Glomerular endothelial cell (primary cell): ENCODE measurements at places on chromosomes 1 and 21.

- DNase-seq: no peak
These were observed 509 bp downstream of the ADAMTS4 start for GRCh38 chr1:161198194-161198896.

- no peak for DNase-seq
These were observed 54.3 kb downstream of the PEX14 start for GRCh38 chr1:10529091-10529490.

- DNase-seq: no peak
These were observed 38.7 kb upstream of the NEK7 start for GRCh38 chr1:198118134-198118533.

- DNase-seq: no peak
These were observed 8.5 kb downstream of the CGN start for GRCh38 chr1:151519667-151520066.

DNA sequence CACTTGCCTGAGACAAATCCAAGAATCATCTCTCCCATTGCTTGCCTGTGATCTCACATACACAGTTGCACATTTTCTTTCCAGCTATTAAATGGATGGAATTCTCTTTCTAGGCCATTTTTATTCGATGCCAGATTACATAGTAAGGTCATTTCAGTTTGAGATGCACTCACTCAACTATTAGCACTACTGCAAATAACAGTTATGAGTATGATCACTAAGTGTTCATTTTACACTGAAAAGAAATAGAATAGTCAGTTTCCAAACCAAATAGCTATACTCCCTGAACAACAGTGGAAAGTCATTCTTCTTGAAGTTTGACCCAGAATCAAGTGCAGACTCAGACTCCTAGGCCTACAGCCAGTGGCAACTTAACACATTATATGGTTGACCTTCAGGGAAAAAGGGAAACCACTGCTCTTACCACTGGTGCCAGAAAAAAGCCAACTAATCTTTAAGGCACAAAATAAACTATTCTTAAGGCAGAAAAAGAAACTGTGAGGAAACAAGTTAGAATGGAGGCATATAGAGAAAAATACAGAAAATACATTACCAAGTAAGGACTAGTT lies 31.5 kb downstream of the WNT2B start:
- no peak for DNase-seq

GRCh38 chr1:1539310-1540089 lies 924 bp downstream of the TMEM240 start:
- no peak for DNase-seq

- DNase-seq: no peak
These were observed 205.2 kb downstream of the HS2ST1 start for GRCh38 chr1:87119541-87120140.

DNA sequence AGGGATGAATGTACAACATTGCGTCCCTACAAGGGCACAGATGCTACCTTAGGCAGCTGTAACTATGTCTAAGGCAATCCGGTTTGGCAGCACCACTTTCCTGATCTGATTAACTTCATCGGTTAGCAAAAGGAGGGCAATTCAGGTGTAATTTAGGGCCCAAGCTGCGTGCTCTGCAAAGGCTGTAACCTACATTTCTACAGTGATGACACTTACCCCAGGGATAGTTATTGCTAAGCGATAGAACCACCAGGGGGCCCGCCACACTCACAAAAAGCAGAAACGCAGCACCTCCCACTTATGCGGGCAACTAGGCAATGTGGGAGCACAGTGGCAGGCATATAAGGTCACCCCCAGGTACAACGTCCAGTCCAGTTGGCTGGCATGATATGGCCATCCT lies 113.5 kb downstream of the GDAP2 start:
- no peak for DNase-seq

- no peak for DNase-seq
These were observed 195.9 kb downstream of the TOMM20 start for GRCh38 chr1:234932511-234933430.

- no peak for DNase-seq
These were observed 44.1 kb downstream of the GON4L start for GRCh38 chr1:155812878-155813277.

DNA sequence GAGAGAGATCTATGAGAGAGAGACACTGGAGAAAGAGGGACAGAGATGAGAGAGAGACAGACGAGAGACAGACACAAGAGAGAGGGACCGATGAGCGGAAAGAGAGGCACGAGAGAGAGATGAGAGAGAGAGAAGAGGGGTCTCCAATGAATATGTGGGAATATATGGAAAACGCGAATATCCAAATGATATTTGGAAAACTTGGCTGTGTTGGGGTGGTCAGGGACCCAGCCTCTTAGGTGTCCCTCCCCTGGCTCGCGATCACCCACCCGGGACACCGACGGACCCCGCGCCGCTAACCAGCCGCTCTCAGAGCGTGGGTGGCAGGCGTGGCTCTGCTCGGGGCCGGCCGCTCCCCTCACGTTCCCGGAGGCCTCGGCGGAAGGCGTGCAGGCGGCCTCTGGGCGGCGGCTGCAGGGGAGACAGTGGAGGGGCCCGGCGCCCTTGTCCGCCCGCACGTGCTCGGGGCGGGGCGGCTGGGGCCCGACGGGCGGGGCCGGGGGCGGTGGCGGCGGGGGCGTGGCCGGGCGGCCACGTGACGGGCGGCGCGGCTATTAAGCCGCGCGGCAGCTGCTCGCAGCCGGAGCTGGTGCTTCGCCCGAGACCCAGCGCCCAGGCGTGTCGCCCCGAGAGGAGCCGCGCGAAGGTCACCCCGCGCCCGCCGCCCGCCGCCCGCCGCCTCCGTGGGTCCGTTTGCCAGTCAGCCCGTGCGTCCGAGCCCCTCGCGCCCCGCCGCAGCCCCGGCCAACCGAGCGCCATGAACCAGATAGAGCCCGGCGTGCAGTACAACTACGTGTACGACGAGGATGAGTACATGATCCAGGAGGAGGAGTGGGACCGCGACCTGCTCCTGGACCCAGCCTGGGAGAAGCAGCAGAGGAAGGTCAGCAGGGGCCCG lies at the start of gene ACTN2:
Gene ACTN2, plus strand, starts transcription at position 583 of the 898 bp plus-strand sequence. Its CDS starts 175 bp downstream, at position 758.
- DNase-seq: no peak

GRCh38 chr1:970242-970972 lies 4.1 kb downstream of the PLEKHN1 start:
- no peak for DNase-seq

DNA sequence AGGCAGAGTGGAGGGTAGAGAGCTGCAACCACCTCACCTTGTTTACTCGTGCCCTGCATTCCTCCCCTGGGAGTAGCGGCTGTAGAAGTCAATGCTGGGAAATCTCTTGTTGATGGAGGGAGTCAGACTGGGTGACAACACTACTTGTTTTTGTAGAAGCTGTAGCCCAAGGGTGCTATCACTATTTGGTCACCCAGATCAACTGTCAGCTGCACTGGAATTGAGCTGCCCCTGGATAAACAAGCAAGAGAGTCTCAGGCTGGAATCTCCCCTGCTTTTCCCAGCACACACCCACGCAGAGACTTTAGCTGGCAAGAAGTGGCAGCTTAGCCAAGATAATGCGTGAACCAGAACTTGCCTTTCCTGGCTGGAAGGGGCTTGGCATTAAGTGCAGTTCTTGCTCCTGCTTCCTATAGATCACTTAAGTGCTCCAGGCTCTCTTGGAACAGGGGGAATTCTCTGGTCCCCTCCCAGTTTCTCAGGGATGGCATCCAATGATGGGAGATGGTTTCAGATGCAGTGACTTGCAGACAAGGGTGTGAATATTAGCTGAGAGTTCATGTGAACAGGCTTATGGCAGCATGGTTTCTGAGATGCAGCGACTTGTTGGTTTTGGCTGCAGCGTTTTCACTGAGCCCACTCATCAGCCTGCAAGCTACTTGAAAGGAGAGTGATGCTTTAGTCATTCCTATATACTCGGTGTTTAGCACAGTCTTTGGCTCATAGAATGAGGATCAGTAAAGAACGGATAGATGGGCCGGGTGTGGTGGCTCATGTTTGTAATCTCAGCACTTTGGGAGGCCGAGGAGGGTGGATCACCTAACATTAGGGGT lies 16.8 kb downstream of the ATP2B4 start:
- DNase-seq: no peak

DNA sequence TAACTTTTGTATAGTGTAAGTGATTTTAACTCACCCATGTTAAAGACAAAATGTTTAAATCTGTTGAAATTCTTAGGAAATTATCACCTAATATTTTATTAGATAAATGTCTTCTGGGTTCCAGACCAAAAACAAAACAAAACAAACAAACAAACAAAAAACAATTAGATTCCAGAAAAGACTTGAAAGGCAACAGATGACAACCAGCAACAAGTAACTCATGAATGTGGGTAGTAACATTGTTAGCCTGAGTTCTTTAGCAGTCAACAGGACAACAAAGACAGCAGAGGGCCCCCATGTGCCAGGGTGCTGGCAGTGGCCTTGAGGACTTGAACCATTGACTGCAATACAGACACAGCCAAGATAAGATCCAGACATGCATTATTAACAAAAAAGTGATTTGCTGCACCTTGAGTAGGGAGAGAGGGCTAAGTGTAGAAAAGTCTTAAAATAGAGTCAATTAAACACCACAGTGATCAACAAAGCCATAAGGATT lies 2.4 kb upstream of the CD247 start:
- DNase-seq: no peak

- no peak for DNase-seq
These were observed 56.3 kb downstream of the TBX15 start for GRCh38 chr1:118931876-118932275.

DNA sequence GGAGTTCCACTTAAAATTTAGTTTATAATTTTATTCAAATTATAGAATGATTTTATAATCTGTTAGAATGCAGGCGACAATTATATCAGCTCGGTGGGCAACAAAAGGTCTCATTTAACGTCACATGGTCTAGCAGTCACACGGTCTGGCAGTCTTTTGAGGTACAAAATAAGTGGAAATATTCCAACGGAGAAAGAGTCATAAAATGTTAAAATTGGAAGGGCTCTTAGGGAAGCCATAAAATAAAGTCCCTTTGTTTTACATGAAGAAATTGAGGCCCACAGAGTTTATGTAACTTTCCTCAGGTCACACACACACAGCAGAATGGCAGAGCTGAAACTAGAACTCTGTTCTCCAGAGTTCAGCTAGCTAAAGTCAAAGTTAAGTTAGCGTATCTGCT lies 84.4 kb upstream of the QSOX1 start:
- no peak for DNase-seq

DNA sequence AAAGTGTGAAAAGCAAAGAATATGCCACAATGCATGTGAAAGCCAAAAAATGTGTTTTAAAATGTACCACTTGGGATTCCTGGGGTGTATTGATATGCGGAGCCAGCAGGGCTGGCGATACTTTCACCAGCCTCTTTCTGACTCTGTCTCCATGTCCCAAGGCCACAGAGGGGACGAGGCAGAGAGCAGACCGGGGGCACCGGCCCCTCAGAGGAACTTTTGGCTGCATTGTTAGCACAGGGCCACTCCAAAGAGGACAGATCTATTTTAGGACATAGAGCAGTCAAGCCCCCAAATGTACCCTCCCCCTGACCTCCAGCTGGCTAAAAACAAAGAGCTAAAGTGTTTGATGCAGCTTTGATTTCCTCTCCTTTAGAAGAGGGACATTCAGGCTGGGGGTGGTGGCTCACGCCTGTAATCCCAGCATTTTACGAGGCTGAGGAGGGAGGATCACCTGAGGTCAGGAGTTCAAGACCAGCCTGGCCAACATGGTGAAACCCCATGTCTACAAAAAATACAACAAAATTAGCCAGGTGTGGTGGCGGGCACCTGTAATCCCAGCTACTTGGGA lies 25.6 kb upstream of the ZNF436 start:
- DNase-seq: no peak

GRCh38 chr1:164728719-164729118 lies 169.7 kb downstream of the PBX1 start:
- DNase-seq: no peak

DNA sequence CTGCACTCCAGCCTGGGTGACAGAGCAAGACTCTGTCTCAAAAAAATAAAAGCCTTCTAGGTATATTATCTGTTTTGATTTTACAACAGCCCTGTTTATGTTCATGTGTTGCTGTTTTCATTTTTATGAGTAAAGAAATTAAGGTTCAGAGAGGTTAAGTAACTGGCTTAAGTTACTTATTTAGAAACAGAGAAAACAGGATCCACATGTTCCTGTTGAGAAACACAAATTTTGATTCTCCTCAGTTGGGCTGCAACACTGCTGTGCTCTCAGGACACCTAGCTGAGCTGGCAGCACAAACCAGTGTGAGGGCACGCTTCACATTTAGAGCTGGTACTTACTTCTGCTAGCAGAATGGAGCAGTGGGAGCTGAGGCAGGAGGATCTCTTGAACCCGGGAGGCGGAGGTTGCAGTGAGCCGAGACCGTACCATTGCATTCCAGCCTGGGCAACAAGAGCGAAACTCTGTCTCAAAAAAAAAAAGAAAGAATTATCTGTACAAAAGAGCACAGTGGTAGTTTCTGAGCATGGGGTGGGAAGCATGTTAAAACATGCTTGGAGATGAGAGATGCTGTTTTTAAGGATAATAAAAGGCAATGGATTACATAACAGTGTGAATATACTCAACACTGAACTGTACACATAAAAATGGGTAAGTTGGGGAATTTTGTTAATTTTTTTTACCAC lies 2.4 kb downstream of the SPRTN start:
- DNase-seq: no peak

GRCh38 chr1:178267646-178268094 lies 173.8 kb downstream of the RASAL2 start:
- DNase-seq: peak; percentile 67

DNA sequence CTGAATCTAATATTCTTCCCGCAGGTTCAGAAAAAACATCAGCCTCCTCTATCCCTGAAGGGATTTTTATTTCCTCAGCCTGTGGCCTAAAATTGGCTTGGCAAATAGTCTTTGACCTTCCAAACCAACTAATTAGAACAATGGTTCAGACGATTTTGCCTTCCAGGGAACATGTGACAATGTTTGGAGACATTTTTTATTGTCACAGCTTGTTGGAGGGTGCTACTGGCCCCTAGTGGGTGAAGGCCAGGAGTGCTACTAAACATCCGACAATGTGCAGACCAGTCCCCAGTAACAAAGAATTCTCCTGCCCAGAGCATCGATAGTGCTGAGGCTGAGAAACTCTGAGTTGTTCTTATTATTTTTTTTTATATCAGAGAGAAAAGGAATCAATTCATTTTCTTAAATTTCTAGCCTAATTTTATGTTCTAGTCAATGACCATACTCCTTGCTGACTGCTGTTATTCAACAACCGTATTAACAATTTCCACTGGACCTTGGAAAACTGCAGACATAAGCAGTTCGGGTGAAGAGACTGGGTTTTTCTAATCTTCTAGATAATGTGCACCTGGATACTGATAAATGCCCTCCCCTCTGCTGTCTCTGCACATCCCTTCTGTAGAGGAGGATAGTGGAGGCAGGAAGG lies 280.7 kb downstream of the LMX1A start:
- DNase-seq: no peak

DNA sequence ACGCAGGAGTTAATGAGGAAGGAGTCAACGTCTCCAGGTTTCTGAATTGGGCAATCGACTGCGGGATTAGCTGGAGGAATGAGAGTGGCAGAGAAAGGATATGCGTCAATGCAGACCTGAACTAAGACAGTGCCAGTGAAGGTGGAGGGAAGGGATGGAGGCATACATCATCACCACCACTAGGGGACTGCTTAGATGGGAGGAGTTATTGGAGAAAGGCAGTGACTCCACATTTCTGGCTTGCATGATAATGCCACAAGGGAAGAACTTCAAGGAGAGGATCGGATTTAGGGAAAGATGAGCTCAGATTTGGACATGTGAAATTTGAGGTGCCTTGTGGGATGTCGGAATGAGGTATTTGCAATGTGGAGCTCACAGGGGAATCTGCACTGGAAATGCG lies 17.5 kb downstream of the VASH2 start:
- no peak for DNase-seq

- DNase-seq: no peak
These were observed 30.7 kb downstream of the CENPF start for GRCh38 chr1:214633686-214634085.

- no peak for DNase-seq
These were observed 20.4 kb downstream of the DEGS1 start for GRCh38 chr1:224203243-224204016.
